Tibial artery (tissue), 4 donors: ENCODE measurements at places on chromosomes 16 and 17.

DNA sequence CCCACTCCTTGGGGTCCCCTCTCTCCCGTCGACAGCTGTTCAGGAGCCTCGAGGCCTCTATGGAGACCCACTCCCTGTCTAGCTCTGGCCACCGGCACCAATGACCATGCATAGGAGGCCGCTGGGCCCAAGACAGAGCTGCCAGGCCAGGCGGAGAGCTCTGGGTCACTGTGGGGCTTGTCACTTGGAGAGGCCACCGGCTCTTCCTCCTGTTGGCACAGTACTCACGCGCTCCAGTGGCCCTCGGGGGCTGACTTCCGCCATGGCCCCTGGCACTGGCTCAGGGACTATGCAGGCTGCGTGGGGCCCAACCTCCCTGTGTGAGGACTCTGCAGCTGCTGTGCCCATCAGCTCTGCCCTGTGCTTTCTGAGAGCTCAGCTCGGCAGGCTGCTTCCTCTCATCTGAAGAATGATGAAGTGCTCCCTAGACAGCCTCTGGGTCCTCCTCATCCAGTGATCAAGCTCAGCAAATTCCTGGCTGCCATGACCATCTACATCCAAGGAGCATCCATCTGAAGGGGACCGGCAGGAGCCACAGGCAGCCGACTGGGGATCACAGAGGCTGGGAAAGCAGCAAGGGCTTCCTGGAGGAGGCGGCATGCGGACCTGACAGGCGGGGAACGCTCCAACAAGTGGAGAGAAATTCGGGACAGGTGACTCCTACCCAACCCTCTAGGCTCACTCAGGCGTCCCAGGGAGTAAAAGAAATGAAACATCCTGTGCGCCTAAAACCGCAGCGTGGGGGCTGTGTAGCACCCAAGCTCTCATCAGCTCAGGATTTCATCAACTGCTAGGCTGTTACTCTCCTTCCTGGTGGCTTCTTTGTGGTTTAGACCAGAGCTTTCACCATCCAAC, 16.8 kb downstream of the GALNS start:
- DNase-seq = no peak

GRCh38 chr16:9723136-9723535, 459.1 kb downstream of the GRIN2A start:
- no peak for DNase-seq

DNA sequence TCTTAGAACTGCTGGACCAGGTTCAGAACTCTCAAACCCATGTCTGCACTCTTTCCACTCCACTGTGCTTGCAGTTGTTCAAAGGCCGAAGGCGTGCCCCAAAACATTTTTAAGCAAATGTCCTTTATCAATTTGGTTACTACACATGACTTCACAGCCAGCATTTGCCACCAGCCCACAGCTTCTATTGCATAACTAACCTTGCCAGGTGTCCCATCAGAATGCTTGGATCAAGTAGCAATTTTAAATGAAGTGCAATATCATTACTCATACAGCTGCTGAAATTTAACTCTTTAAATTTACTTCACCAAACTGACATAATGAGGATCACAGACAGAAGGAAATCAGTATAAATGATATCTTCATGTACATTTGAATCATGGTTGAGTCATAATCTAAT, 29.8 kb upstream of the HS3ST3A1 start:
- DNase-seq = no peak

- DNase-seq = no peak
Observed at GRCh38 chr17:14784997-14785696, 480.0 kb downstream of the PMP22 start.

DNA sequence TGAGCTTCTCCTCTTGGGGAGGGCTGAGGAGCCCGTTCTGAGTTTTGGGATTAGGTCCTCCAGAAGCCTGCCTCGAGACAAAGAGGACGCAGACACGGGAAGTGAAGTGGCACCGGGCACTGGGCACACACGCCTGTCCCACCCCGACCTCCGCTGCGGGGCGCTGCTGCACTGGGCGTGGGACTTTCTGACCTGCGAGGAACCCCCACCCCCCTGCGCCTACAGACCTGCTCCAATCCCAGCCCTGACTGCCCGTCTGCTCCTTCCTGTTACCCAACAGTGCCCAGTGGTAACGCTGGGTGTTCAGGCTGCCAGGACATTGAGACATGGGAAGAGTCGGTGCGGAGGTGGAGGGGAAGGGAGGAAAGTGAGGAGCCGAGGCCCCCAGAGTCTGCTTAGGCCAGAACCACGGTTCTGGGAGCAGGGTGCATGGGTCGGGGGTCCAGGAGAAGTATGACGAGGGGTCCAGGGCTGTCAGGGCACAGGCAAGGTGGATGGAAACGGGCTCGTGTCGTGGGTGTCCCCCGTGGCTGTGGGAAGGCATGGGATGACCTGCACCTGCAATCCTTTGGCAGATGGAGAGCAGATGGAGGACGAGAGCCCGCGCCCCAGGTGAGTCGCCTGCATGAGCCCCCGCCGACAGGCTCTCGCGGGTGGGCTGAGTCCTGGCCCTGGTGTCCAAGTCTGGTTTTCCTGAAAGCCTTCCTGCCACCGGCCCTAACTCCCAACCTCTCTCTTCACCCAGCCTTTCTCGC, 112.0 kb upstream of the CREBBP start:
- DNase-seq = no peak

DNA sequence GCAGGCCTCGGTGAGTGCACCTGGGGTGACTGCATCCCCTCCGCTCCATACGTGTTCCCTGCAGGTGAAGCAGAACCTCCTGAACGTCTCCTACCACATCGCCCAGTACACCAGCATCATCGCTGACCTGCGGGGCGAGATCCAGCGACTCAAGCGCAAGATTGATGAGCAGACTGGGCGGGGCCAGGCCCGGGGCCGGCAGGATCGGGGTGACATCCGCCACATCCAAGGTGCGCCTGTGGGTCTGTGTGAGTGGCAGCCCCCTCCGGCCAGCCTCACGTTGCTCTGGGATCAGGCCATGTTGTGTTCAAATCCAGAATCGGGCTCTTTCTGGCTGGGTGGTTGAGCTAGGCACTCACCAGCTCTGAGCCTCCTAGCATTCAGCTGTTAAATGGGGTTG, 12.5 kb downstream of the BTBD17 start:
- DNase-seq = no peak

DNA sequence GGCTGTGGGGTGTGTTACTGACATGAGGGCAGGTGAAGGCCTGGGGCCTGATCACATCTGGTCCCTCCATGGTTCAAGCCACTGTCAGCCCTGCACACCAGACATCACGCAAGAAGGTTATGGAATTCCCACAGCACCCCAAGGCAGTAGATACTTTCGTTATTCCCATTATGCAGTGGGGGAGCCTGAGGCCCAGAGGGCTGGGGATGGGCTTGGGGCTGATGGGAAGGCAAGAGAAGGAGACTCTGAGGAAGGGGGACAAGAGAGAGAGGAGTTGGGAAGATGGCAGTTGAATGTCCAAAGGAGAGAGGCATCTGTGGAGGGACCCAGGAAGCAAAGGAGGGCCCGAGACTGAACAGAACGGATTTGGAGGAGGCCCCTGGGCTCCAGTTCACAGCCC, 34.7 kb downstream of the TRPV2 start:
- no peak for DNase-seq

DNA sequence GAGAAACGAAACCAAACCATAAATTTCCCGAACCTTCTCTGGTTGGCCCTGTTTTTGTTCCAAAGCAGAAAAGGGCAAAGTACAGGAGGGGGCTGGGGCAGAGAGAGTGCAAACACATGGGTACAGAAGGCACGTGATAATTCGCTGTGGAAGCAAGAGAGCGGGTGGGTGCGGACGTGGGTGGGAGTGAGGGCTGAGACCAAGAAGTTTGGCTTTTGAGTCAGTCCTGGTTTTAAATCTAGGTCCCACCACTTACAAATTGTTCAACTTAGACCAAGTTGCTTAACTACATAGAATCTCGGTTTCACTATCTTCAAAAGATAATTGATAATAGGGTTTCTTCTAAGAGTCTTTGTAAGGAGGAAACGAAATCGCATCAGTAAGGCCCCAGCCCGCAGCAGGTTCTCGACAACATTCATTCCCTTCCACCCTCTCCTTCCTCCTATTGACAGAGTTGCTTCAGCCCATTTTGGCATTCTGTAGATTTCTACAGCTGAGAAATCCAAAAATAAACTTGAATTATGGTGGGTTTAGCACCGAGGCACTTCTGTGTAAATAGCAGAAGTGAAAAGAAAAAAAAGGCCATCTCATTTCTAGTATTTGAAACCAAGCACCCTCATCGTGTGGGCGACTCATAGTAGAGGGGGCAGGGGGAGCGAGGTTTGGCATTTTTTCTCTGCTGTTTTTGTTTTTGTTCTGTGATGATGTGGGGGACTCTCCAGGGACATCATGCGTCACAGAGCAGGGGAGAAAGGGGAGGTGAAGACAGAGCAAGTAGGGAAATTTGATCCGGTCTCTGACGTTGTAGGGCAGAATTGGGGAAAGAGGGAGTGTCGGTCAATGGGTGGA, 33.6 kb upstream of the CCR7 start:
- peak; percentile 90 for DNase-seq

DNA sequence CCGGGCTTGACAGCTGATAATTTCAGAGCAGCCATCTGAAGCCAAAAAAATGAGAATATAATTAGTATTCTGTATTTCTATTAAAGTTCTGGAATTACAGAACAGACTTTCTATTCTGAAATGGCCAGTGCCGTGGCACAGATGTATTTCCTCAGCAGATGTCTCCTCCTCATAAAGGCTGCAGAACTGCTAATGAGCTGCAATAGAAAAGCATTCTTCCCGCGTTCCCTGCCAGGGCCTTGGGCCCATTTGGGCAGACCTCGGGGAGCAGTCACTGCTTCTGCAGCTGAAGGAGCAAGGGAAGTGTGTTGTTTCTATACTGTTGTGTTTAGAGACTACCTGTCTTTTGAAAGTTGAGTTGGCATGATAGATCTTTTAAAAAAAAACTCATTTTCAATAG, 152.6 kb upstream of the CACNG5 start:
- no peak for DNase-seq

- DNase-seq = no peak
Observed at GRCh38 chr17:31369266-31369665, 22.2 kb upstream of the RAB11FIP4 start.

DNA sequence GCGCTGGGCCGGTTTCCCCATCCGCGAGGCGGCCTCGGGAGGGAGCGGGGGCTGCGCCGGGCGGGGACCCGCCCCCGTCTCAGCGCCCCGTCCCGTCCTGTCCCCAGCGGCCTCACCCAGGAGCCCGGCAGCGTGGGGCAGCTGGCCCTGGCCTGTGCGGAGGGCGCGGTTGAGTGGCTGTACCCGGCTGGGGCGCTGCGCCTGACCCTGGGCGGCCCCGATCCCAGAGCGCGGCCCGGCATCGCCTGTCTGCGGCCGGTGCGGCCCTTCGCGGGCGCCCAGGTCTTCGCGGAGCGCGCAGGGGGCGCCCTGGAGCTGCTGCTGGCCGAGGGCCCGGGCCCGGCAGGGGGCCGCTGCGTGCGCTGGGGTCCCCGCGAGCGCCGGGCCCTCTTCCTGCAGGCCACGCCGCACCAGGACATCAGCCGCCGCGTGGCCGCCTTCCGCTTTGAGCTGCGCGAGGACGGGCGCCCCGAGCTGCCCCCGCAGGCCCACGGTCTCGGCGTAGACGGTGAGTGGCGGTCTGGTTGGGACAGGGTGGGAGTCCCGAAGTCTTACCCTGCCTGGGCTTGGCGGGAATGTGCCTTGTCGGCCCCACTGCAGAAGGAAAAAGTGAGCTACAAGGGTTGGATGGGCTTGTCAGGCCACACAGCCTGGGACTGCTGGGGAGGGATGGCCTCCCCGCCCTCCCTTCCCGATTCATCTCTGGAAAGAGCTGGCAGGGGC, 720 bp downstream of the METRN start:
- DNase-seq = no peak

- no peak for DNase-seq
Observed at GRCh38 chr16:78570399-78571141, 471.1 kb downstream of the WWOX start.

- DNase-seq = no peak
Observed at GRCh38 chr17:68853036-68853435, 102.2 kb downstream of the ABCA8 start.

DNA sequence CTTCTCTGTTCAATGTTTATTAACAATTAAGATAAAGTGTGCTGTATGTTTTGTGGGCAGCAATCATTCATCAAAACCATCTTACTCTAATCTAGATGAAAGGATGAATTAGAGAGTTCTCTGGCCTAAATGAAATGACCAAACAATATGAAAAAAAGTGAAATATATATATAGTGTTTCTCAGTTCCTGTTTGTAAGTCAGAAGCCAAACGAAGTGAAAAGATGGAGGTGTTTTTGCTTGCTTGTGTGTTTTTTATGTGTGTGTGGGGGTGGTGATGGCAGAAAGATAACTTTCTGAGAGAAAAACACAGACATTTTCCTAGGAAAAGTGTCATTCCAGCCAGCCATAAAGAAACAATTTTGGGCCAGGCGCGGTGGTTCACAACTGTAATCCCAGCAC, 138.6 kb downstream of the CDH8 start:
- no peak for DNase-seq

- DNase-seq = peak; percentile 41
Observed at GRCh38 chr17:59311051-59311468, 20.4 kb upstream of the YPEL2 start.

- no peak for DNase-seq
Observed at GRCh38 chr16:22239131-22239805, 33.2 kb downstream of the EEF2K start.

GRCh38 chr17:36879624-36880131, 57.6 kb upstream of the LHX1 start:
- no peak for DNase-seq

GRCh38 chr17:48893646-48894508, 1.3 kb downstream of the ATP5MC1 start:
- no peak for DNase-seq

DNA sequence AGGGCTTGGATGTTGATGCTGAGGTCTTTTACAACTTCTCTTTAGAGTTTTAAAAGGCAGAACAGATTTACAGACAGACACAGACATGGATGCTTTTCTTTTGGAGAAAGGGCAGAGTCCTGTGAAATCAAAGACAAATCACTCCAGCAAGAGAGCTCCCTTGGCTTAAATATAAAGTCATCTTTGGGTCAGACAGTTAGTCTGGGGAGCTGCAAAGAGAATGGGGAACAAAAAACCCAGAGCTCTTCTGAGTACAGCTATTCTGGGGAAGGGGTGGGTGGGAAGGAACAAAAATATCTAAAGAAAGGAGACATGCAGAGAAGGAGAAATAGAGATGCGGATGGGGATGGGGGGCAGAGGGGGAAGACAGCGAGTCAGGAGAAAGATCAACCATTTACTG, 266.6 kb downstream of the XYLT1 start:
- no peak for DNase-seq

DNA sequence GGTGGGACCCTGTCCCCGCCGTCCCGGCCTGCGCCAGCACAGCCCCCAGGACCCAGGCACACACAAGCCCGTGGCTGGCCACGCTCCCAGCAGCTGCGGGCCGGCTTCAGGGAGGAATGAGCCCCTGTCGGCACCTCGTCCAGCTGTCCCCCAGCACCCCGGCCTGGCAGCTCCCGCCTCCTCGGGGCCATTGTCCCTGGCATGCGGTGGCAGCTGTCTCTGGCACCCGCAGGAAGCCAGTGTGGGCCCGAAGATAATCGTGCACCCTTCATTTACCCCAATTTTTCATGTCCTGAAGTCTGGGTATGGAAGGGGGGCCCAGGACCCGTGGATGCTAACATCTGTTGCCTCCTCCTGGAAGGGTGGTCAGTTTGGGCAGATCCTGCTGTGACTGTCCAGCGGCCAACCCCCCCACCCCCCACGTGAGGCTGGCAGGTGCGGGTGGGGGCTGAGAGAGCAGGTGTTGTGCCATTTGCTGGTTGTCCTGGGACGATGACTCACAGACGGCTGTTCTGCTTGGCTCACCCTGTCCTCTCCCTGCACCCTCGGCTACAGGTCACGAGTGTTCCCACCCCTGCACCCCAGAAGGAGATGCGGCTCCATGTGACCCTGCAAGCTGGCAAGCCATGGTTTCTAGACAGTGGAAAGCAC, 4.0 kb upstream of the LMF1 start:
- no peak for DNase-seq
